ENCODE measurements at places on chromosomes 13 and 19. TPM values are rescaled to one million over a fixed set of nuclear protein-coding genes. Genes with fewer than 3 reads are reported as not detected.

The SSC5D gene
- 3.9 TPM for total RNA-seq

The GTPBP3 gene
- 48.8 TPM for total RNA-seq

The FCER2 gene
- not detected for total RNA-seq

The EGLN2 gene
- 78.4 TPM for total RNA-seq

The LILRB3 gene
- total RNA-seq = not detected

The LRG1 gene
- 25.6 TPM for total RNA-seq

The GPR18 gene
- total RNA-seq = not detected

The S1PR4 gene
- total RNA-seq = 0.37 TPM

The CPB2 gene
- not detected for total RNA-seq

The PPM1N gene
- total RNA-seq = 5.0 TPM

The LHB gene
- 1.6 TPM for total RNA-seq

The NLRP7 gene
- 0.25 TPM for total RNA-seq

The NAPA gene
- total RNA-seq = 78.3 TPM

The GPC5 gene
- total RNA-seq = not detected

The BORA gene
- 12.6 TPM for total RNA-seq

The METTL21C gene
- not detected for total RNA-seq

The FARP1 gene
- 62.1 TPM for total RNA-seq

The KLK12 gene
- total RNA-seq = not detected

The PTPRS gene
- 183 TPM for total RNA-seq

The VSIG10L gene
- total RNA-seq = 2.3 TPM

The LHFPL6 gene
- total RNA-seq = 2.5 TPM

The SCGB2B2 gene
- total RNA-seq = 1.4 TPM

The GZMM gene
- total RNA-seq = 0.88 TPM

The STXBP2 gene
- total RNA-seq = 201 TPM

The ETV2 gene
- 2.1 TPM for total RNA-seq

The VSTM1 gene
- total RNA-seq = not detected

The ADGRE3 gene
- not detected for total RNA-seq

The RNF113B gene
- not detected for total RNA-seq

The TMEM190 gene
- not detected for total RNA-seq

The ZNF562 gene
- 26.0 TPM for total RNA-seq

The ZNF440 gene
- 13.1 TPM for total RNA-seq

The CCDC70 gene
- total RNA-seq = not detected

The CYP2A6 gene
- total RNA-seq = not detected

The ZSCAN4 gene
- total RNA-seq = not detected

The EPS8L1 gene
- total RNA-seq = 111 TPM

The DKKL1 gene
- 0.85 TPM for total RNA-seq

The CEACAM1 gene
- total RNA-seq = 1.6 TPM

The ZNF723 gene
- total RNA-seq = not detected

The OR7A5 gene
- not detected for total RNA-seq

The CDC42EP5 gene
- 25.1 TPM for total RNA-seq
